SHP77 (cell line): ENCODE measurements at places on chromosomes 2 and 18.

DNA sequence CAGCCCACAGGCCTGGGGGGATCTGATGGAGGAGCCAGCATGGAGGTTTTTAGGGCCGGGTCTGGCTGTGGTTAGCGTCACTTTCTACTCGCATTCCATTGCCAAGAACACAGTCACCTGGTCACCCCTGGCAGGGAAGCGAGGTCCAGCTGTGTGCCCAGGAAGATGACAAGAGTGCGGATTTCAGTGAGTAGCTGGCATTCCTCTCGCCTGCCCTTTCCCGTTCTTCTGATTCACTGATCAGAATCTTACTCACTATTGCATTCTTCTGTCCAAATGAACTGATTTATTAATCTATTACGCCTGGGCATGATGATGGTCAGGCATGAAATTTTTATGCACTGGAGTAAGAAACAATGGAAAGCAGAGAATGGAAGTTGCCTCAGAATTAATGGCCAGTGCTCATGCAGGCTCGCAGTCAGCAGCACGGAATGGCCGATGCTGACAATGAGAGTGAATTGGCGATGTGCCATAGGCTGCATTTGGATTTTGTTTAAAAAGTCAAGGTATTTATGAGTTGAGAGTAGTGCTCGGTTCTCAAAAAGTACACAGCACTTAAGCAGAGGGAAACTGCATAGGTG lies 76.4 kb upstream of the MGAT5 start:
- no peak for DNase-seq

DNA sequence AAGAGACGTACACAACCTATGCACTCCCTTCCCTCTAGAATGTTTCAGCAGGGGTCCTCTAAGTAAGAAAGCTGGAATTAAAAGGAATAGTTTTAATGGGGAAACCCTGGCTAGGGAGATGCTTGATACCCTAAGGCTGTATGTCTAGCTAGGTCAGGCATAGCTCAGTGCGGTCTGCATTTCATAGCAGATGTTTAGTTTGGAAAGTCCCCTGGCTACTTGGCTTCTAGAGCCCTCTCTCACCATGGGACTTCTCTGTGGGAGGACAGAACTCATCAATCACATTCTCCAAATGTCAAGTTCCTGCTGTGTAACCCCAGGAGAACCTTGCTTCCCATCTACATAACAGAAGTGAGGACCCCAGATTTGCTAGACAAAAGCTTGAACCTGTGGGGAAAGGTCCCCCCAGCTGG lies 24.1 kb upstream of the ANXA4 start:
- no peak for DNase-seq

GRCh38 chr2:75632091-75632701 lies 14.4 kb upstream of the MRPL19 start:
- DNase-seq: no peak

DNA sequence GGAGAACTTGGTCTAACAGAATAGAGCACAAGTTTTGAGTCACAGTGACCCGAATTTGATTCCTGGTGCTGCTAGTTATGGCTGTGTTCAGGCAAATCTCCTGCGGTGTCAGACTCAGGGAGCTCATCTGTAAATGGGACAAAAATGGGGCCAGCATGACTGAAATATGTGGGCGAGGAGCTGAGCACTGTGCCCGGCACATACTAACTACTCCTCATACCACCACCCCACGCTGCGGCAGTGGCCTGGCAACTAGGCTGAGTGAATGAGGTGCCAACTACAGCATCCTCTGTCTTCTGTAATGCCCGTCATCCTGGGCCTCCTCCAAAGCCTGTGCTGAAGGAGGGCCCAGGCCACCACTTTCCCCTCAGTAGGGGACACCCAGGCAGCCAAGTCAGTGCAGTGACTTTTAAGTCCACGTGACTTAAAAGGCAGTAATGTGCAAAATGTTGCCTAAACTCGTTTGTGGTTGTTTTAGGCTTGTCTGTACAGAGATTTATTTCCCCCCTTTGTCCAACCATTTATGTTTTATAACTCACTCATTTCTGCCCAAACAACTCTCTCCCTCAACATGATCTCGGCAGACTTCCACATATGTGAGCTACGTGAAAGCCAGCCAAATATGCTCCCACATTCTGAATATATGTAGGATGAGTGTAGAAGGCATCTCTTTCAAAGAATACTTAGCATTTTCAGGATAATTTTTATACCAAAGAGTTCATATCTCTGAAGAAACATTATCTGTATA lies 773.7 kb downstream of the TSN start:
- no peak for DNase-seq

DNA sequence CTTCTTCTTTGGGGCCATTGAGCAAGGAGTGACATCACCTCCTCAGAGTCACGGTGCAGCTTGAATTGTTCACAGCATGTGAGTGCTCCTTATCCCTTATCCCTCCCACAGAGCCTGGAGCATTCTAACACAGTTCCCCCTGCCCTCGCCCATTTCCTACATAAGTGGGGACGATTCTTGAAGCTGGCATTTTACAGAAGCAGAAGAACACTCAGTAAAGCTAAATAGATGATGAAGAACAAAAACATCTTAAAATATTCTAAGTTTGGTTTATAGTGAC lies 135.8 kb upstream of the APCDD1 start:
- DNase-seq: no peak
